ENCODE measurements at places on chromosomes 4 and X.

- no peak for DNase-seq
Measured at GRCh38 chr4:98298022-98298421, 36.8 kb downstream of the RAP1GDS1 start.

DNA sequence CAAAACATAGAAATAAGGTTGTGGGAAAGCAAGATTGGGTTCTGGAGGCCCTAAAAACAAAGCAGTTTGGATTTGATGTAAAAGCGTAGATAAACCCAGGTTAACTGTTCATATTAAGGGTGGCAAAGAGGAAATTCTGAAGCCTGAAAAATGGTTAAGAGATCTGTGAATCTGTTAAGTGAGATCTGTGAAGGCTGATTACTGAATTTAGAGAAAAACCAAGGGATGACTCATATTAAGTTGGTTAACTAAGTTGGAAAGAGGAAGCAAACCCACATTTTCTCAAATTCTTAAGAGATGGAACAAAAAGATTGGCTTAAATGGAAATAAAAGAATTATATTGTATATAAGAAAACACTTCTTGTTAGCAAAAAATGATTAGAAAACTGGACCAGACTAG lies 22.8 kb downstream of the GPAT3 start:
- DNase-seq, result no peak

DNA sequence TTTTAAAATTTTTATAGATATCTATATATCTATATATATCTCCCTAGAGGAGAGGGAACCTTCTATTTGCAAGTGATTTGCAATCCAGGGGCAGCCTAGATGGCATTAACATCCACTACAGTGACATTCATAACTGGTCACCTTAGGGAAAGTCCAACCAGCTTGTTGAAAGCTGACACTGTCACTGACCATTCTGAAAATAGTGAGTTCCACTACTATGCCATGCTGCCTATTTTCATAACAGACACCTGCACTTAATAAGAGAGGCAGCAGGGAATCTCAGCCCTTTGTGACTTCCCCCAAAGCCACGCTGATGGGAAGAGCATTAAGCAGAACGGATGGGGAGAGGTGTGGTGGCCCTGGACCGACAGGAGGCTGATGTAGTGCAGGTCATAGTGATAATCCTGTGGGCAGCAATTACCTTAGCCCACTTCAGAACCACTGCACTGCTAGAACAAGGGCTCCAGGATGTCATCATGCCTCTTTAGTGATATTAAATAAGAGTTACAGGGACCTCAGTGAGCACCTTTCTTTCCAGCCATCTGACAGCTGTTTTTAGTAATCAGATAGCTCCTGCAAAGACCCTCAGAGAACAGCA lies 51.3 kb downstream of the GPRIN3 start:
- no peak for DNase-seq

- no peak for DNase-seq
Measured at GRCh38 chr4:39259571-39260330, 77.4 kb downstream of the WDR19 start.

DNA sequence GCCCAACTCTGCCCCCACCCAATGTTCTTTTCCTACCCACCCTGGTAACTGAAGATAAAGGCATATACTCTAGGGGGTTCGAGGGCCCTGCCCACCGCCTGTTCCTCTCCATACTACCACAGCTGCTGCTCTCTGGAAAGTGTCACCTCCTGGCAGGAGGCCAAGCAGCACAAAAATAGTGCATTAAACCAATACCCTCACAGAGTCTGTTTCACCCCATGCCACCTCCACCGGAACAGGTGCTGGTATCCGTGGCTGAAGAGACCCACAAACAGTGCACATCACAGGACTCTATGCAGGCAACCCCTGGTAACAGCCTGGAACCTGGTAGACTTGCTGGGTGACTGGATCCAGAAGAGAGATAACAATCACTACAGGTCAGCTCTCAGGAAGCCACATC lies 85.1 kb upstream of the CTSO start:
- DNase-seq, result no peak
